ENCODE measurements at places on chromosomes 12 and 14.

- DNase-seq, result peak; percentile 43
Measured at GRCh38 chr12:123389560-123390351, 5.8 kb downstream of the KMT5A start.

DNA sequence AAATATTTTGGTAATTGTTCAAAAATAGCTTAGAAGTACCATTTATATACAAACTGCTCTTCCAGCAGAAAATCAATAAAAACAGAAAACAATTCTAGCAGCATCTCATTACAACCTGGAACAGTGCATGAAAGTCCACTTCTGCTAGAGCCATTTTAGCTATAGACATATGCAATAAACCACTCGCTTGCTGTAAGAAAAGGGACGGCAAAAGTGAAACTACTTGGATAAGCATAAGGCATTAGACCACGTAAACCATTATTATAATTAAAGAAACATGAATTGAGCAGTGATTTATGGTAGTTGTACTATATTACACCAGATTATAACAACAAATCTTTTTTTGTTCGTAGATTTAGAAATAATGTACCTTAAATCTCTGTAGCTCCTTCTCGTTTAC is 48.7 kb downstream of the LRIG3 start:
- no peak for DNase-seq

GRCh38 chr12:102510031-102510430 is 29.7 kb upstream of the IGF1 start:
- no peak for DNase-seq

- no peak for DNase-seq
Measured at GRCh38 chr14:33035416-33036194, 96.9 kb downstream of the NPAS3 start.

DNA sequence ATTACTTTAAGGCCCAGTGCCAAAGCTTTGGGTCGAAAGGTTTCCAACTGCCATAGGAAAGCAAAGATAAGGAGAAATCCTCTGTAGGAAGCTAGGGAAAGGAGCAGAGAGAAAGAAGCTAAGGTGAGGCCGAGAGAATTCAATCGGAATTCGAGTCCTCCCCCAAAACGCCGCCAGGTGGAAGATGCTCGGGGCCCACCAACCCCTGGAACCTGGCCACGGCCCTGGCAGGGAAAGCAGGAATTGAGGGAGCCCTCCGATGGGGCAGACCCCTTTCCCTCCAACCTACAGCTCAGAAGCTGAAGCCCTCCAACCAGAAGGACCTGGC is 498 bp downstream of the GMFB start:
- no peak for DNase-seq

GRCh38 chr12:117507548-117507947 is 146.1 kb upstream of the NOS1 start:
- no peak for DNase-seq

- no peak for DNase-seq
Measured at GRCh38 chr12:50574601-50575348, 70.0 kb downstream of the DIP2B start.

GRCh38 chr14:90274019-90274418 is 17.7 kb downstream of the PSMC1 start:
- DNase-seq, result no peak

DNA sequence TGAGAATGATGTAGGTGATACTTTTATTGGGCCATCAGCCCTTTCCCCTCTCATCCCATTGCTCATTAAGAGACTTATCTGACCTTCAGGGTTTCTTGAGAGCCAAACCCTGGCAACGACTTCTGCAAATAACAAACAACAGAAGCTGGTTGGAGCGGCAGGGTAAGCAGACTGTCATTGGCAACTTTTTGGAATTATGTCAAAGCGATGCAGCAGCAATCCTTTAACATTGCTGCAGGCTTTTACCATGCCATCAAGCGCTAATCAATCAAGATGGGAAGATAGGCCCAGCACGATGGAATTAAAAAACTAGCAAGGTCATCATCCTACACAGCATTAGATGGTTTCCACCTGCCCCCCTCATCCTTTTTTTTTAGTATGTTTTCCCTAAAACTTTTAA is 406.1 kb upstream of the PDE3A start:
- DNase-seq, result no peak

DNA sequence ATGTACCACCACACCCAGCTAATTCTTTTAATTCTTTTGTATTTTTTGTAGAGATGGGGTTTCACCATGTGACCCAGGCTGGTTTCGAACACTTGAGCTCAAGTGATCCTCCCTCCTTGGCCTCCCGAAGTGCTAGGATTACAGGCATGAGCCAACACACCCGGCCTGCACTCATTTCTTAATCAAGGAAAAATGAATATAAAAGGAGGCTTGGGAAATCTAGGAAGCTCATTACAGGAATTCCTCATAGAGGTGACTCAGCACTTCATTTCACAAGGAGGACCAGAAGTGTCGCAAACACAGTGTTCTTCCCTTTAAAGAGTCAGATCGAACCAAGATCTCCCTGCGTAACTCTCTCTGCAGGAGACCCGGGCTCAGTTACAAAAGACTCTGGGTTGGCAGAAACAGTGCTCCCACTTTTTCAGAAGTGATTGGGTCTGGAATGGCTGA is 30.3 kb downstream of the NFKBIA start:
- no peak for DNase-seq

- no peak for DNase-seq
Measured at GRCh38 chr12:9721394-9722092, 11.4 kb downstream of the CLECL1 start.

DNA sequence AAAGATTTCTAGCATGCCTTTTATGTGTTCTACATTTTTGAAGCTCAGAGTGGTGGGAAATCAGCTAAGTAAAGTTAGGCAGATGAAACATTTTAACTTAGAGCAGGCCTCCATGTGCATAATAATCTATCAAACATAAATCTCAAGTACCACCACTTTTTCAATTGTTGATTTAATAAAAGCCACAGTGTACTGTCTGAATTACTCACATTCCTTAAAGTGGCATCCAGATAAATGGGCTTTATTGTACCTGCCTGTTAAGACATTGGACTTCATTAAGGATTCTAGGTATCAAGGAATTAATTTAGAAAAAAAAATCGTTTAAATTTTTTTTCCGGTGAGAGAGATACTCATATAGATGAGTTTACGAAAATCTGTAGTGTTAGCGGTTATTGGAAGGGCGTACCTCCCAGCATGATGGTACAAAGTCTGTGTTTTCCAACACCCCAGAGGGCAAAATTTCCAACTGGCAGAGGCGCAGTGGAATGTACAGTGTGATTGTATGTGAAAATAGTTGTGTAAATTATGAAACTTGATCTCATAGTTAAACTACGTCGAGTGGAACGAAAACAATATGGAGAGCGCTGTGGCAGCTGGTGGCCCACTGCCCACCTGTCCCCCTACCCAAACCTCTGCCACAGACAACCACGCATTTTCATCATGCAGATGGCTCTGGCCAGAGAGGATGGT is 25.0 kb downstream of the ELK3 start:
- DNase-seq, result no peak

- DNase-seq, result no peak
Measured at GRCh38 chr14:68924186-68925158, 54.6 kb downstream of the ACTN1 start.

DNA sequence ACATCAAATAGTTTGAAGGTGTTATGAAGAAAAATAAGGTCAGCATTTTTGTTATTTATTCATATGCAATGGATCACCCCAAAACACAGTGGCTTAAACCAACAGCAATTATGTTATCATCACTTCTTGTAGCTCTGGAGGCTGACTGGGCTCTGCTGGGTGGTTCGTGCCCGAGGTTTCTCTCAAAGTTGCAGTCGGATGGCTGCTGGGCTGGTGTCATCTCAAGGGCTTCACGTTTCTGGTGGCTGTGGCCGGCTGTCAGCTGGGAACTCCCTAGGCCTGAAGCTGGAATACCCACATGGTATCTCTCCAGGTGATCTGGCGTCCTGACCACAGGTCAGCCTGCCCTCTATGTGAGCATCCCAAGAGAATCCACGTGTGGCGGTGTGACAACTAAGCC is 12.0 kb downstream of the DIO3 start:
- no peak for DNase-seq

- no peak for DNase-seq
Measured at GRCh38 chr12:74264692-74265091, 272.9 kb upstream of the ATXN7L3B start.

DNA sequence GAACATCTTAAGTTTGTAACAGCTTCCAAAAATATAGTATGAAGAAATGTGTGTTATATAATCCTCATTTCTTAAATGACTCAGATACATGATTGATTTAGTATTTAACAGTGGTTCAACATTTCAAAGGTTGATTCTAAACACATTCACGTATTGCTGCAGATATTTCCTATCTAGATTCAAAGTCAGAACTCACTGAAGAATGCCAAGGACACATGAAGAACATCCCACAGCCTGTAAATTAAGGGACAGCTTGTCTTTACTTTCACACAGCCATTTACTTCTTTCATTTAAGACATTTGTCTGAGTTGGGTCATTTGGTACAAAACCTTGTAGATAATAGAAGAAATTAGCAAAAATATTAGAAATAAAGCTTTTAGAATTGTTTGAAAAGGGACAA is 66.9 kb upstream of the CPSF6 start:
- DNase-seq, result no peak

GRCh38 chr12:119783787-119784186 is 93.3 kb downstream of the CIT start:
- DNase-seq, result no peak

- no peak for DNase-seq
Measured at GRCh38 chr12:104351057-104351983, 47.8 kb downstream of the EID3 start.

- DNase-seq, result peak; percentile 58
Measured at GRCh38 chr12:121580959-121581685, at the start of gene KDM2B. TSS of gene KDM2B (minus strand) at chr12:121581023. CDS start at chr12:121580911, 112 bp downstream.

GRCh38 chr12:117046011-117046369 is 53.2 kb downstream of the TESC start:
- no peak for DNase-seq

DNA sequence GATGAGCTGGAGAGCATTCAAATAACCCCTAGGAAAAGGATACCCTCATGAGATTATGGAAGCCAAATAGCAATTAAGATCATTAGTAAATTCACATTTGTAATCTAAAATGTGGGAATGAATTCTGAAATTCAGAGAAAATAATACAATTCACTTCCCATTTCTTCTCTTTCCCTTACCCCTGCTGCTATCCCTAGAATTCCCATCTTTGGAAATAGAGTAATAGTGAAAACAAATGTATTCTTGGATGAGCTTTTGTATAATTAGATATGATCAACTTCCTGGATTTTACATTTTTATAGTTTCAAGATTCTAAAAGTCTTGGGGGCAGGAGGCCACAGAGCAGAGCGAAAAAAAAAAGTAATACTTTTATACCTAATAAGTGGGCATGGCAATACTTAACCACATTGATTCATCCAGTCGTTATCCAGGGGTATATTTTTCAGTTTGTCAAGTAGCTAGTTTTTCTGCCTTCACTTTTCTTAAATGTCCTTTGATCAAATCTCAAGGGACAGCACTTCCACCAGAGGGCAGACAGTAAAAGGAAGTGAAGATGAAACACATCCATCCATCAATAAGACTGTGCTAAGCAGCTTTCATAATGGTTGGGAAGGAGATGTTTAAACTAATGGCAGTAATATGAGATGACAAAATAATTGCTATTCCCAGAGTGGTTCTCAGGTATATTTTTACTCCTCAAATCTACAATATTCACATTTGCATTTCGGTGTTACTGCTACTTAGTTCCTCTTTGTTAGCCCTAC is 401.3 kb downstream of the DIO2 start:
- DNase-seq, result no peak

DNA sequence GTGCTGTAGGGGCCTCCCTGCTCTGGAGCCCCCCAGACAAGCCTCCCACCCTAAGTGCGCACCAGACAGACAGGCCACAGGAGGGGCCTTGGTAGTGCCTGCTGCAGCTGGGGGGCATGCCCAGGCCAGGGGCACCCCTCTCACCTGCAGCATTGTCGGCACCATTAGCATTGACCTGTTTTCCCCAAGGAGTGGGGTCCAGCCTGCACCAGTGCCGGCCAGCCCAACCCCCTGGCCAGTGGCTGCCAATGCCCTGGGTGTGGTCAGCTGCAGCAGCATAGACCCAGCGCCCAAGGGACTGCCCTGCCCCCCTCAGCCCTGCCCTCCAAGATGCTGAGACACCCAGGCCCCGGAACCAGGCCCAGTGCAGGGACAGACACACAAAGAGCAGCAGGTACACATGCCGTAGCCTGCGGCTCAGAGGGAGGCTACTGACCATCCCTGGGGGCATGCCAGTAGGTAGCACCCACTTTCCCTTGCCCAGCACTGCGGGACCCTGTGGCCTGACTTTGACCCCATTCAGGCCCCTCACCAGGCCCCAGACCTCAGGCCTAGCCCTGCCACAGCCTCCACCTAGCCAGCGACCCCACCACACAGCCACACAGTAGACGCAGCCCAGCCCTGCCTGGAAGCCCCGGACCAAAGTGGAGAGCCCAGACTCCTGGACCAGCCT is 1.0 kb downstream of the AHNAK2 start:
- no peak for DNase-seq

DNA sequence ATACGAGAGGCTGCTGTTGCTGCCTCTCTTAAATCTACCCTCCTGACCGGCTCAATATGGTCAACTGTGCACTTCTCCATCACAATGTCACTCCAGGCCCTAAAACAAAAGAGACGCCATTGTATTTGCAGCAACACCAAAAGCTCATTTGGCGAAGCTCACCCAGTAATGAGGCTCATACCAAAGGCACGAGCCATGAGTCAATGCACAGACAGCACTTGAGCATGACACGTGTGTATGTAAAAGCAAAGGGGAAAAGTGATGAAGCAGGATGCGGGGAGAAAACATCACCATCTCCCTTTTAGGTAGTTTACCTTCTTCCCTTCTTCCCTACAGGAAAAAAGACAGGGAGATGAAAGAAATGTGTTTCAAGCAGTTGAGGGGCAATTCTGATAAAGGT is 150.3 kb downstream of the FOXN3 start:
- no peak for DNase-seq

- peak; percentile 82 for DNase-seq
Measured at GRCh38 chr12:116861320-116861719, 19.9 kb downstream of the HRK start.

DNA sequence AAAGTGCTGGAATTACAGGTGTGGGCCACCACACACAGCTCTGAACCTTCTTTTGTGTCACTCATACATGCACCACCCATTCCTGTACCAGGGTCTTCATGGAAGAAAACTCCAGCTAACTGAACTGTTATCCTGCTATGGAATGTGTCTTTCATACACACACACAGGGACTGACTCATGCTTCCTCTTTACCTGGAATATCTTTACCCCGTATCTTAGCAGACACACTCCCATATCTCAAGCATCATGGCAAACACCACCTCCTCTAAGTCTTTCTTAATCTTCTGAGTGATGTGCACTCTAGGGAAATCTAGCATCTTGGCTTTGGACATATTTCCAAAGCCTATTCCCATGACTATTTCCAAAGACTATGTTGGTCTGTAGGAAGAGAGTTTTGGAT is 35.0 kb upstream of the DTX1 start:
- DNase-seq, result no peak

Measured in right hindlimb (tissue), 1 donor.